Lung (tissue), 17 donors: ENCODE measurements at places on chromosomes 6 and 20. TPM values are rescaled to one million over a fixed set of nuclear protein-coding genes. Genes with fewer than 3 reads are reported as not detected.

Gene NAA20
- 55.6 TPM for total RNA-seq

DNA sequence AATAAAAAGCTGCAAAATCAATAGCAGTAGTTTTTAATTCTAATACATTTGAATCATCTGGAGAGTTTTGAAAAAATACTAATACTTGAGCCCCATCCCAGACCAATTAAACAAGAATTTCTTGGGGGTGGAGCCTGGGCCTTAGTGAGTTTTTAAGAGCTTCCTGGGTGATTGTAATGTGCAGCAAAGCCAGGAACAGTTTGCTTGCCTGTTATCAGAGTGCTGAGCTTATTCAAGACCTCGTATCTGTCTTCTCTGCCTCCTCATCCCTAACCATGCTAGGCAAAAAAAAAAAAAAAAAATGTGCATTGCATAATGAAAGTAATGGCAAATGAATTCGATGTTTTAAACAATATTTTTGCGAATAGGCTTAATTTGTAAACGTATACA, 36.4 kb upstream of the MYB start:
- DNase-seq, result no peak

- peak; percentile 69 for DNase-seq
Measured at GRCh38 chr6:36104836-36105235, 25.5 kb upstream of the MAPK13 start.

- no peak for DNase-seq
Measured at GRCh38 chr6:111997853-111998208, 56.1 kb upstream of the CCN6 start.

DNA sequence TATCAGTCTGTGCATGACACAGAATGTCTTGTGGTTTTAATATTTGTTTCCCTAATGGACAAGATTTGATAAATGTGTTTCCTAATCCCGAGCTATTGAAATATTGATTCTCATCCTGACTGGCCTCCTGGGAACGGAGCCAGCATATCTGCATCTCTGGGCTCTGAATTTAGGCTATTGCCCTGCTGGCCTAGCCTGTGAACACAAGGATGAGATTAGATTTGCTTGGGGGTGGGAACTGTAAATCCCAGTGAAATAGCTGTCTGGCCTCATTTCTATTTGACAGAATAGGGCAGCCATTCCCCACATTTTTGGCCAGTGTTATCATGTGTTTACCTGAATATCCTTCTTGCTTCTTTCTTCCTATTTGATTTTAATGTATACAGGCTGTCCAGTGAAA, 198.4 kb upstream of the SOX4 start:
- no peak for DNase-seq

DNA sequence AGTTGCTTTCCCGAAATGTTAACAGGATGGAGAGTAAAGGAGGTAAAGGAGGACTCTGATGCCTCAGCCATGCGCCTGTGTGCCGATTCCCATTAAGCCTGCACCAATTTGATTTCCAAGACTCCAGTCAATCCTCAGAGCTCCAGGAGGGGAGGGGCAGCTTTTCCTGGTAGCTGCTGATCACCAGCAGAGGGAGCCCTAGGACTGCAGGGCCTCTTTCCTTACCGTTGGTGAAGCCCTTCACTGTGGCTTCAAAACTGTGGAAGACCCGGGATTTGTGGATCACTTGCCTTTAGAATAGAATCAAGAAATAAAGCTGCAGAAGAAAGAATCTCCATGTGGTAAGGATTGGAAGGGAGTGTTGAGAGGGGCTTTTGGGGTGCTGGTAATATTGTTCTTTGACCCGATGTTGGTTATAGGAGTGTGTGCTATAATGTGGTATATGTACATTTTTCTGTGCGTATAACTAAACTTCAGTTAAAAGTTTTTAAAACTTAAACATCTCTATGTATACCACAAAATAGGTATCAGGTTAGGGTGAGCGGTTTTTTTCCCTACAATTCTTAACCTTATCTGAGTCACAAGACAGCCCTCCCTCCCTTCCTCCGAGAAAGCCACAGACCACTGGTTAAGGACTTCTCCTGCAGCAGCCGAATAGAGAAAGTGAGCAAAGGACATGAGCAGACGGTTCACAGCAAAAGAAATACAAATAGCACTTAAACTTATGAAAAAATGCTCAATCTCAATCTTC, 6.9 kb upstream of the OSER1 start:
- DNase-seq, result peak; percentile 55

DNA sequence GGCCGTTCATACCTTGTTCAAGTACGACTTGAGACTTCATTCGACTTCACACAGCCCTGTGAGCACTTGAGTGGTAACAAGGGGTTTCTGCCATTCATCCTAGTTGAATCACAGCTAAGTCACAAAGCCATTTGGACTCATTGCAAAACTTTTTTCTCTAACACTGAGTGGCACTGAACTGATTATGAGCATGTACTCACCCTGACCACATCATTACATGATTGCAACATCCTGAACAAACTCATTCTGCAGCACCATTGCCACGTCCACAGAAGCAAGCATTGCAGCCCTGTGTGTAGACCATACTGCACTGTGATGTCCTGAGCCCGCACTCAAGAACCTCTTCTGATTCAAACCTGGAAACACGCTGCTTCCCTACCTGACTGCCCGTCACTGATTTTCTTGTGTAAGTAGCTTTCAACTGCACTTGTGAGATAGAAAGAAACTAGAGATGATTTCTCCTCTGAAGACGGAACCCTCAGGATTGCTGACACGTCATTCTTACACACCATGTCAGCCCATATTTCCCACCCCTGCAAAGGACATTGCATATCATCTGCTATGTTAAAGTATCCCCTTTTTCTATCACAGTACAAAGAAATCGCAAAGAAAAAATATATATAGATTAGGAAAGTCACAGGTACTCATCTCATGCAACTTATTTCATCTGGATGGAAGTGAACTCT, 81.6 kb downstream of the C6orf118 start:
- no peak for DNase-seq

DNA sequence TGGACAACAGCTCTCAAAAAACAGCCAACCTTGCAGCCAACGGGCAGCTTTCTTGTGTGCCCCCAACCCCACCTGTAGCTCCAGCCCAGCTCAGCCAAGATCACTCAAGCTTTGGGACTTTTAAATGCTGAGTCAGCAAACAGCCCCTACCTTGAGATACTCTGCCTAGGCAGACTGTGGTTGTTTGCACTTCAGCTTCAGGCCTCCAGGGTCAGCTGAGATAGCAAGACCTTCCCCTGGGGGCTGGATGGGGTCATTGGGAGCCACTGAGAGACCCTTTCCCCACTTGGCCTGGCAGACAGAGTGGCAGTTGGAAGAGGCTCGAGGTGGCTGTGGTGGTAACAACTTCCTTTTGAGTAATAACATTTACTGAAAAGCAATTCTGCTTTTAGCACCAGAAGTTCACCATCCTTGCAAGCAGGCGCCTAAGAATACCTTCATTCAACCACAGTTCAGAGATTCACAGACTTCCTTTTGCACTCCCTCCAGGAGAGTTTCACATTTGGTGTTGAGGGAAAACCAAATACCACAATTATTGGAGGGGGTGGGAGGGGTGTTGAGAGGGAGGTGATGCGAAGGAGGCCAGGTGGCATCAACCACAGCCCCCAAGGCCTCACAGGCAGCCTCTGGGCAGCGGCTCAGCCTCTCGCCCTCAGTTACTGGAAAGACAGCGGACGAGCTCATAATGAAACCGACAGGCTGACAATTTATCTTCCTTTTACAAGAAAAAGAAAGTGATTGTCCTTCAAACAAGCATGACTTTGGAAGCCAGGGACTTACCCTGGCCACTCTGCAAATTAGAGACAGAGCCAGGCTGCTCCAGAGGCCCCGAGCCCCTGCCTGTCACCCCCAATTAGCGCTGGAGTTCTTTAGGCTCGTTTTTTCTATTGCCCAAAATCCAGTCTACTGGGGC, 148.1 kb downstream of the CEBPB start:
- no peak for DNase-seq

DNA sequence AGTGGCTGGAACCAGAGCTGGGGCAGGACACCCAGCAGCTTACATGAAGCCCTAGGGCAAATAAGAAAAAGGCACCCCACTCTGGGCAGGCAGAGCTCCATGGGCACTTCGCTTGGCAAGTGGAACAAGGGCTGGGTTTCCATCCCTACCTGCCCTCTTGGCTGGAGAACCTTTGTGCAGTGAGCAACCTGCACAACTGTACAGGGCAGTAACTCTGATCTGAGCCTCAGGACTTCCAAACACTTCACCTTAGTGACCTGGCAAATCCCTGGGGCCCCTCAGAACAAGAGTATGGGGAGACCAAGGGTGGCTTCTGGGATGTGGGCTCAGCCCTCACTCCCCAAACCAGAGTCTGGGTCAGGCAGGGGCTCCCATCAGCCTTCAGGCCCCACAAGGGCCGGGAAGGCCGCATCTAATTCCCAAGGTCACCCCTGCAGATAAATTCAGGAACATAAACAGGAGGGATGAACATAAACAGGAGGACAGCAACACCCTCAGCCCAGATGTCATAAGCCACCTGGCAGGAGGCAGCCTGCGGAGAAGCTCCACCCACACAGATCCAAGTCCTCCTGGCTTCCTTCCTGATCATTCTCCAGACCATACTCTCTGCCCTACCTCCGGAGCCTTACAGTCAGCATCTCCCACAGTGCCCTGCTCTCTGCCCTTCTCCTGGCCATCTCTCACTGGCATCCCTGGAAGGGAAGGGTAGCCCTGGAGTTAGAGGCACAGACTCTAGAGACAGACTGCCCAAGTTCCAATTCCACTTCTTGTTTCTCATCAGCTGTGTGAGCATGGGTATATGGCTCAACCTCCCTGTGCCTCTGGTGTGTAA, 37.5 kb downstream of the HNF4A start:
- DNase-seq, result no peak

DNA sequence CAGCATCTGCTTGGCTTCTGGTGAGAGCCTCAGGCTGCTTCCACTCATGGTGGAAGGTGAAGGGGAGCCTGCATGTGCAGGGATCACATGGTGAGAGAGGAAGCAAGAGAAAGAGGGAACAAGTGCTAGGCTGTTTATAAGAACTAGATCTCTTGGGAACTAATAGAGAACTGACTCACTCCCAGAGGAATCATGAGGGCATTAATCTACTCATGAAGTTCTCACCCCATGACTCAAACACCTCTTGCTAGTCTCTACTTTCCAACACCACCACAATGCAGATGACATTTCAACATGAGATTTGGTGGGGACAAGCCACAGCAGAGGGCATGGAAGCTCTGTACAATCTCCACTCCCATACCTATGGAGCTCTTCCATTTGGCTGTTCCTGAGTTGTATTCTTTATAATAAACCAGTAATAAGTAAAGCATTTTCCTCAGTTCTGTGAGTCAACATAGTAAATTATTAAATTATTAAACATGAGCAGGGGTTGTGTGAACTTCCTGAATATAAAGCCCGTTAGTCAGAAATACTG, 524.1 kb upstream of the NRSN1 start:
- no peak for DNase-seq

Gene LIN28B
- total RNA-seq, result 0.14 TPM

Gene RAET1L
- not detected for total RNA-seq

GRCh38 chr6:34813028-34813713, 21.3 kb downstream of the BLTP3A start:
- DNase-seq, result no peak

DNA sequence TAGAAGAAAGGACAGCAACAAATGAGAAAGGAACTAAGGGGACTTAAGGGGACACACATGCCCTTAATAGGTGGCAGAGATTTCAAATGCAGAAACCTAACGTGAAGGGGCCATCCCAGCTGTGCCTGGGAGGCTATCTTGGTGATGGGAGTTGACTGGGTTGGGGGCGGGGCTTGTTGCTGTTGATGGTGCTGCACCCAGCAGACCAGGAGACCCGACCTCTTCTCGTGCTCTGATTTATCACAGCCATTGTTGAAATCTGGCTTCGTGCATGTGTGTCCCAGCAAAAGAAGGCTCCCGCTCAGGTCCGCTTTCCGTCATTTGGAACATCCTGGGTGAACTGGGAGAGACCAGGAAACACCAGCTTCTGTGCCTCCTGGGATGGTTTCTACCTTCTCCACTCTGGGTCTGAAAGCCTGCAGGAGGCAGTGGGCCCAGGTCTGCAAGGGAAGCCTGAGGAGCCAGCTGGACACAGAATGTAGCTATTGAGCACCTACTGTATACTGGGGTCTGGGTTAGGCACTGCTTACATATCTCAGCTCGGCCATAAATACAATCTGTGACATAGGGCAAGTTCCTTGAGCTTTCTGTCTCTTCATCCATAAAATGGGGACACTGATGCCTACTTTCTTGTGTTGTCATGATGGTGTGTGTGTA, 32.1 kb downstream of the TOX2 start:
- no peak for DNase-seq

Gene RAB5IF
- total RNA-seq, result 43.2 TPM

Gene PBX2
- total RNA-seq, result 86.7 TPM

DNA sequence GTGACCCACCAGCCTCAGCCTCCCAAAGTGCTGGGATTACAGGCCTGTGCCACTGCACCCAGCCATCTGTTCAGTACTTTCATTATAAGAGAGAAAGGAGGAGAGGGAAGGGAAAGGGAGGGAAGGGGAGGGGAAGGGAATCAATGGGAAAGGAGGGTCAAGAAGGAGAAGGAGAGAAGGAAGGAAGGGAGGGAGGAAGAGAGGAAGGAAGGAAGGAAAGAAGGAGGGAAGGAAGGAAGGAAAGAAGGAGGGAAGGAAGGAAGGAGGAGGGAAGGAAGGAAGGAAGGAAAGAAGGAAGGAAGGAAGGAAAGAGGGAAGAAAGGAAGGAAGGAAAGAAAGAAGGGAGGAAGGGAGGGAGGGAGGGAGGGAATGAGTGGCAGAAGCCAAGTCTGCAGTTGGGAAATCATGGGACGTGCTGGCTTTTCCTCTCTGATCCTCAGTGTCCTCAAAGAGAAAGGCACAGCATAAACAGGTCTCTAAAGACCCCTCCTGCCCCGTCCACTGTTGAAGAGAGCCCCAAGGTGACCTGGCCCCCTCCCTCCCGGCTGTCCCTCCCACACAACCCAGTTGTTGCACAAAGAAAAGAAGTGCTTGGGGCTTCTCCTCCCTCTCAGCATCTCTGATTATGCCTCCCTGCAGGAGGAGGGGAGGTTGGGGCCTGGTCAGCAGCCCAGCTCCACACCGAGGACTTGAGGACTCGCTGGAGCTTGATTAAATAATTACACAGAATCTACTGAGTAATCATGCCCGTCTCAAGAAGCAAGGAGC, 69.1 kb upstream of the TOP1 start:
- peak; percentile 5 for DNase-seq

- DNase-seq, result no peak
Measured at GRCh38 chr20:63337786-63338420, 23.2 kb downstream of the CHRNA4 start.

GRCh38 chr6:78995946-78996345, 82.1 kb downstream of the PHIP start:
- DNase-seq, result no peak

- no peak for DNase-seq
Measured at GRCh38 chr20:53718142-53719021, 124.7 kb upstream of the ZNF217 start.

GRCh38 chr6:149169761-149170511, 147.6 kb upstream of the TAB2 start:
- DNase-seq, result no peak

- no peak for DNase-seq
Measured at GRCh38 chr6:108622641-108623298, 62.1 kb downstream of the FOXO3 start.

Gene PAK5
- 0.51 TPM for total RNA-seq

GRCh38 chr6:85135376-85136094, 314.3 kb upstream of the NT5E start:
- DNase-seq, result no peak
